Smooth muscle cell of the coronary artery (primary cell): ENCODE measurements at places on chromosomes 7 and 10. TPM values are rescaled to one million over a fixed set of nuclear protein-coding genes. Genes with fewer than 3 reads are reported as not detected.

Gene APBB1IP
- 5.9 TPM in 1 of 2 replicates, not detected in the other for total RNA-seq

Gene KLF14
- total RNA-seq = not detected in 2 replicates

Gene LEP
- total RNA-seq = 0.94 TPM in 1 of 2 replicates, not detected in the other

Gene PPP1R17
- total RNA-seq = not detected in 2 replicates

Gene DOCK4
- total RNA-seq = 8.4 and 15.0 TPM in 2 replicates

Gene MMD2
- total RNA-seq = not detected in 2 replicates

Gene REPIN1
- 10.4 and 37.5 TPM in 2 replicates for total RNA-seq

Gene RAPGEF5
- total RNA-seq = 1.7 and 1.9 TPM in 2 replicates

Gene FOXI2
- not detected in 2 replicates for total RNA-seq

Gene PLPP4
- total RNA-seq = 2.9 and 3.2 TPM in 2 replicates

Gene FGFBP3
- total RNA-seq = 0.23 TPM in 2 replicates

Gene NODAL
- not detected in 2 replicates for total RNA-seq

Gene CDHR1
- not detected in 2 replicates for total RNA-seq

Gene COBL
- under 0.01 TPM in 1 of 2 replicates, not detected in the other for total RNA-seq

Gene NME8
- not detected in 2 replicates for total RNA-seq

Gene VTI1A
- 12.2 and 19.9 TPM in 2 replicates for total RNA-seq

Gene HOXA3
- not detected in 2 replicates for total RNA-seq

Gene OTUD1
- 3.7 and 5.9 TPM in 2 replicates for total RNA-seq

Gene MYO3A
- not detected in 2 replicates for total RNA-seq

Gene GNG11
- 2.8 and 48.6 TPM in 2 replicates for total RNA-seq

Gene PNPLA8
- total RNA-seq = 20.2 and 22.9 TPM in 2 replicates

Gene MSS51
- total RNA-seq = 0.60 and 1.8 TPM in 2 replicates

Gene HOXA2
- total RNA-seq = not detected in 2 replicates

Gene DYDC2
- not detected in 2 replicates for total RNA-seq

Gene IL6
- total RNA-seq = 32.2 and 60.7 TPM in 2 replicates

Gene TAS2R41
- total RNA-seq = not detected in 2 replicates

Gene PARD3
- 34.9 and 41.4 TPM in 2 replicates for total RNA-seq

Gene CASD1
- total RNA-seq = 7.6 and 12.4 TPM in 2 replicates

Gene LCOR
- total RNA-seq = 2.9 and 9.7 TPM in 2 replicates
